WTC11 (cell line): ENCODE measurements at places on chromosomes 6 and 20. TPM values are rescaled to one million over a fixed set of nuclear protein-coding genes. Genes with fewer than 3 reads are reported as not detected.
A peak's percentile ranks its signal among the peaks of the same experiment; 100 is the strongest.

GRCh38 chr6:170454512-170455285 is 98.4 kb downstream of the PSMB1 start:
- DNase-seq: no peak

DNA sequence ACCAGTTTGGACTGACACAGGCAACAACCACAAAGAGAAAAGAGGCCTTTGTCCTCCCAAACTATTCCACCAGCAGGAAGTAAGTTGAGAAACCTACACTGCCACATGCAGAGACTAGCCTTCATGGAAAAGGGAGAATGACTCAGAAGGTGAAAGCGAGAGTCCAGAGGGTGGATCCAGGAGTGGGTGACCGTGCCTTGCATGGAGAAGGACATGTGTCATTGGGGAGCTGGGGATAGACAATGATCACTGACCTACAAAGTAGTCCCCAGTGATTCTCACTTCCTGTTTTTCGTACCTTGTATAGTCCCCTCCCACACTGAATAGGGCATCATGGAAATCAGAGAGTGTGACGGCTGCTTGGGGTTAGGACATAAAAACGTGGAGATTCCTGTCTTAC is 91.9 kb downstream of the MYLK4 start:
- DNase-seq: no peak

DNA sequence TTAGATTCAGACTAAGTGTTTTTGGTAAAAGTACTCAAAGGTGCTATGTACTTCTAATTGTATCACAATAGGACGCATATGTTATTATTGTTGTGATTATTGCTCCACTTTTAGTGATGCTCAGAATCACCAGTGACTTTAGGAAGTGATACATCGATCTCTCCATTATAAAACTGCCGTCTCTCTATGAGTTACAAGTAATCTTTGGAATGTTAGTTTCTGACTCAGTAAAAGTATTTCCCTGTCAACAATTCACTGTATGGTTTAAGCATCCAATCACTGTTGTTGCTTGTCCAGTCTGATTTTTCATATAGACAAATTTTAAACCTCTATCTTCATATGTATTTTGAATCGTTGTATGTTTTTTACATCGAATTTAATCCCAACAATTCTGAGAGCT is 9.4 kb downstream of the DCBLD1 start:
- DNase-seq: no peak

DNA sequence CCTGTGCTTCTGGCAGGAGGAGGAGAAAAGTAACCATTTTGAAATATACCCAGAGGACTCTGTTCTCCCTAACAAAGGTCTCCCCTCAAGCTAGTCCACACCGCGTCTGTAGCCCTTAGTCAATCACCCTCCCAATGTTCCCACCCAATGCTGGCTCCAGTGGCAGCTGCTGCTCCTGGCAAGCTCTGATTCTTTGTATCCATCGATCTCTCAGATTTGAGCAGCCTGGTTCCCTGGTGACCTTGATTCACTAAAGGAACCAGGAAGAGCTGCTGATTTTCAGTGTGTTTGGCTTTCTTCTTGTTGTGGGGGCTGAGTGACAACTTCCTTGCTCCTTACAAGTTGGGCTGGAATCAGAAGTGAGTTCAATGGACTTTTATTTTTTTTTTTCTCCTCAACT is 68.5 kb downstream of the FOXC1 start:
- DNase-seq: no peak

DNA sequence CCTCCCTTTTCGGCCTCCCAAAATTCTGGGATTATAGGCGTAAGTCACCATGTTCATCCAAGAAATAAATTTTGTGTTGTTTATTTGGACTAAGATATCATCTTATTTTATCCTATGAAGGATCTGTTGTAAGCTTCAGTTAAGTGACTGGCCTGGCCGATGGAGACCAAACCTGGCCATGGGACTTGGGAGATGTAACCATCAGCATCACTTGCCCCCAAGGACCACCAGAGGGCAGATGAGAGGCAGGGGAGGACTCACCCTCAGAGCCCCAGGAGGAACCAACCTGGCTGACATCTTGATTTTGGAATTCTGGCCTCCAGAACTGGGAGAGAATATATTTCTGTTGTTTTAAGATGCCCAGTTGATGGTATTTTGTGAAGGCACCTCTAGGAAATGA is 266.7 kb downstream of the CDH26 start:
- peak; percentile 55 for DNase-seq

DNA sequence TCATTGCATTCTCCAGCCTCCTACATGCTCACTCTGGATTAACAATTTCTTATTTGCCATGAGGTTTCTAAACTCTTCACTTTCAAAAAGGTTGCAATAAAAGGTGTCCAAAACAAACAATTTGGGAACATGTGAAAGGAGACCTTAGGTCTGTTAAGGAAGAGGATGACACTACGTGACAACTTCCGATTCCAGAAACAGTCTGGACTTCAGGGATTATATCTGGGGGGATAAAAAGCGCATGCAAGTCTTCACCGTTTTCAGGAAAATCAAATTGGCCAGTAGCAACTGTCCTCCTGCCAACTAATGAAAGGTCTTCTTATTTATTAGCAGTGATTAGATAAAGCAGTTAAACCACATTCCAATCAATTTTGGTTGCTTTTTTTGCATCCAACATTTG is 1.8 kb downstream of the ZDHHC14 start:
- no peak for DNase-seq

- no peak for DNase-seq
Observed at GRCh38 chr6:21524201-21524600, 69.3 kb upstream of the SOX4 start.

DNA sequence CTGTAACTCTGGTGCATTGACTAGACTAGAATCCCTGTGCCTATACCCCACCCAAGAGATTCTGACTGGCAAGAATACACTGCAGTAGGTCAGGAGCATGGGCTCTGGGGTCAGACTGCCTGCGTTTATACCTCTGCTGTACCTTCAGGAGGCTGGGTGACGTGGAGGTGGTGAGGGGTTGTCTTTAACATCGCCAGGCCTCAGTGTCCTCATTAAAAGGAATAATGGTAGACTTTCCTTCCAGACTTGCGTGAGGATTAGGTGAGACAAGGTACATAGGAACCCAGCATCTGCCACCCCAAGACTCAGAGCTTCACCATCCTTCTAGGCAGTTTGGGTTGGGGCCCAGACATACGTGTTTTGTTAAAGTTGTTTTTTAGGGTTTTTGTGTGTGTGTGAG is 44.3 kb downstream of the TM9SF4 start:
- no peak for DNase-seq

DNA sequence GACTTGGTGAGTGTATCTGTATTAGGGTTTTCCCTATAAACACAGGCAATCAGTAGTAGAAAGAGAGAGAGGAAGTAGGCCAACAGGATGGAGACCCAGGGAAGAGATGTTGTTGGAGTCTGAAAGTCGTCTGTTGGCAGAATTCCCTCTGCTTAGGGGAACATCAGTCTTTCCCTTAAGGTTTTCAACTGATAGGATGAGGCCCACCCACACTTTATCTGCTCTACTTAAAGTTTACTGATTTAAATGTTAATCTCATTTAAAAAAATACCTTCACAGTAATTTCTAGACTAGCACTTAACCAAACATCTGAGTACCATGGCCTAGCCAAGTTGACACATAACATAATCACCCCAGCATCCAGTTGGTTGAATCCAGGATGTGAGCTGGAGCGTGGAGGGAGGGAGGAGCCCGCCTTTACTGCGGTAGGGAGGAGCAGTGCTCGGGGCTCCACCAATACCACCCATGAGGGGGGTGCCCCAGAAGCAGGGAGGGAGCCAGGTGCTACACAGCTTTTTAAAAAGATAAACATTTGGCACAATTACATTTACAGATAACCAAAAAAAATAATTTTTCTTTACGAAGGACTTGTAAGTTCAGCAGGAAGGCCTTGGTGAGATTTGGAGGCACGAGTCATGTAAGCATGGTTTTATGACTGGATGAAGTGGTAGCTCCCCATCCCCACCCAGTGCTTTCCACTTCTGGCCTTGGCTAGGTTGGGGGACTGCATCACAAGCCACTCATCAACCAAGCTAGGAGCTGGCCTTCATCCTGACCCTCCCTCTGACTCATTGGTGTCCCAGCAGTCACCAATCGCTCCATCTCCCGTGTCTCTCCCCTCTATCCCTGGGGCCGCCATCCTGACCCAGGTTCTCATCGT is 18.4 kb upstream of the SNX9 start:
- no peak for DNase-seq

Gene LBP
- 0.27 to 0.37 TPM (median 0.34 TPM) in 3 replicates for total RNA-seq

Gene ME1
- 4.1 to 5.3 TPM (median 4.3 TPM) in 3 replicates for total RNA-seq
